AG20443 (cell line): ENCODE measurements at places on chromosomes 3 and 15.

GRCh38 chr3:187150599-187150998, 11.3 kb upstream of the RPL39L start:
- no peak for DNase-seq

DNA sequence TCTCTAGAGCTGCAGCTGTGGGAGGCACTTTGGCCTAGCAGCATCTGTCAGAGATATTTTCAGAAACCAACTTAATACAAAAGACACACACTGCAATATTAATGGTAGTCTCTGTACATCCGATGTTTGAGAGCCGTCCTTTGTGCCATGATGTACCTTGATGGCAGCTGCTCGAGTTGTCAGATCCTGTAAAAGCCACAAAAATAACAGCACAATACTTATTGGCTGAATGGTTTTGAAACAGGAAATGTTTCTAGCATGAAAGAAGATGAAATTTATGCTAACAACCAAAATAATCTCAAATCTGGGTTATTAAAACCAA, 445.5 kb upstream of the TBL1XR1 start:
- no peak for DNase-seq

DNA sequence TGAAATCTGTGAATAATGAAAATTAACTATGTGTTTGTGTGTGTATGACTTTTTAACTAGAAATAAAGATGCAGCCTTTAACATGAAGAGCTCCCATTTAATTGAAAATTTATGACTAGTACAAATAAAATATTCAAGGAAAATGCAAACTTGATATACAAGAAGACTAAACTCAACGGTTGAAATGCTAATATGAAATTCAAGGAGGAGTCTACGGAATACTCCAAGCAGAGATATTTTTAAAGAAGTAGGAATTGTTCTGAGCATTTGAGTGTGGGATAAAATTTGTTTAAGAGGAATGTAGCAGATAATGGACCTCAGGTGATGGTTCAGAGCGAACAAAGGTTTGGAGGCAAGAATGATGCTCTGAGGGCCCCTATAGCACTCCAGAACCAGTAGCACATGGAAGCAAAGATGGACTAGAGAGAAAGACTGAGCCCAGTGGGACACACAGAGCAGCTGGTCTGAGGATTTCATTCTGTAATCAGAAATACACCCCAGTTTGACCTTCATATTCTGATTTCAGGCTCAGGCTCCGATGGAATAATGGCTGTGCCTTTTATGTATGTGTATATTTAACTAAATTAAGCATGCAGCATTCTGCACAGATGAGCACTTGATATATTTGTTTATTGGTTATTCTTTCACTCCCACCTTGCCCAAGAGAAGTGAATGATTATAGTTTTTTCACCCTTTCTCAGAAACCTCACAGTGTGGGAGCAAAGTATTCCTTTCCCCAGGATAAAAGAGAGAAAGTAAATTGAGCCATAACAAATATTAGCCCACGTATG, 227.1 kb downstream of the ZPLD1 start:
- DNase-seq, result no peak

DNA sequence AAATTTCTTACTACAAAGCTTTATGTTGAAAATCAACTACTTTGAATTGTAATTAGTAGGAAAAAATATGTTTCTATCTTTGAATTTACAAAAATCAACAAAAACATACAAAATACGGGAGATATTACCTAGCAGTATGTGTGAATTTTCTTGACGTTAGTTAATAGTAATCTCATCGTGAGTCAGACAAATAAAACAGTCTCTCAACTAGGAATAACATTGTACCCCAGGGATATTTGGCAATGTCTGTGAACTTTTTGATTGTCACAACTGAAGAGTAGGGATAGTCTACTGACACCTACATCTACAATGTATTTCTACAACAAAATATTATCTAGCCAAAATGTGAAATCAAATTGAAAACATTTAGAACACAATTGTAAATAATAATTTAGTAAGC, 250.3 kb downstream of the POLQ start:
- DNase-seq, result no peak

DNA sequence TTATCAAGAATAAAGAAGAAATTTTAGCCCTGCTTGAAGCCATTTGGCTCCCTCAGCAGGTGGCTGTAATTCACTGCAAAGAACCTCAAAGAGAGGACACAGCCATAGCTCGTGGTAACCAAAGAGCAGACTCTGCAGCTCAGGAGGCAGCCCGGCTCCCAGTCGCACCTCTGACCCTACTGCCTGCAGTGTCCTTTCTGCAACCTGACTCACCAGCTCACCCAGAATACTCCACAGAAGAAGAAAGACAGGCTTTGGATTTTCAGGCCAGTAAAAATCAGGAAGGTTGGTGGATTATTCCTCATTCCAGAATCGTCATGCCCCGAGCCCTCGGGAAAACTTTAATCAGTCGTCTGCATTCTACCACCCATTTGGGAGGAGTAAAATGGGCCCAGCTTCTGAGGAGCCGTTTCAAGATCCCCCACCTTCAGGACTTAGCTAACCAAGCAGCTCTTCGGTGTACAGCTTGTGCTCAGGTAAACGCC, 38.6 kb downstream of the ZBTB11 start:
- DNase-seq, result no peak

GRCh38 chr3:84958495-84959469, at the start of gene CADM2:
CADM2 (plus strand) TSS chr3:84958989.
- peak; percentile 97 for DNase-seq

DNA sequence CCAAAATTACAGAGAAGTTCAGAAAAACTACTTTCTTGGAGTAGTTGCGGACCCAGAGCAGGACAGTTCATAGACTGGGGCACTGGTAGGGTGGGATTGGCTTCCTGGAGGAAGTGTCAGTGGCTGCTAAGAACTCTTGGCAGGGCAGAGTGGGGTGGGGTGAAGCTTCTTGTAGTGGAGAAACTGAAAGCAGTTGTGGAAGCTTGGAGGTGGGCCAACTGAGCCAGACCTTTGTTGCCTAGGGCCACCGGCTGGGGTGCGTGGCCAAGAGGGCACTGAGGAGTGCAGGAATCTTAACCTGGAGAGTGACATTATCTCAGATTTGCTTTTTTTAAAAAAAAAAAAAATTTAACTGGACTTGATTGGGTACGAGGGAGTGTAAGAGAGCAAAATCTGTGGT, 3.1 kb downstream of the KAT2B start:
- DNase-seq, result peak; percentile 57

GRCh38 chr3:178270838-178271237, 265.4 kb upstream of the KCNMB2 start:
- no peak for DNase-seq

- no peak for DNase-seq
Measured at GRCh38 chr3:47047673-47048072, 68.2 kb downstream of the NBEAL2 start.

GRCh38 chr3:89474333-89475130, 367.1 kb downstream of the EPHA3 start:
- no peak for DNase-seq

GRCh38 chr15:34366271-34367065, 528 bp downstream of the LPCAT4 start:
- peak; percentile 50 for DNase-seq

- no peak for DNase-seq
Measured at GRCh38 chr3:71707595-71707994, 17.6 kb downstream of the EIF4E3 start.

DNA sequence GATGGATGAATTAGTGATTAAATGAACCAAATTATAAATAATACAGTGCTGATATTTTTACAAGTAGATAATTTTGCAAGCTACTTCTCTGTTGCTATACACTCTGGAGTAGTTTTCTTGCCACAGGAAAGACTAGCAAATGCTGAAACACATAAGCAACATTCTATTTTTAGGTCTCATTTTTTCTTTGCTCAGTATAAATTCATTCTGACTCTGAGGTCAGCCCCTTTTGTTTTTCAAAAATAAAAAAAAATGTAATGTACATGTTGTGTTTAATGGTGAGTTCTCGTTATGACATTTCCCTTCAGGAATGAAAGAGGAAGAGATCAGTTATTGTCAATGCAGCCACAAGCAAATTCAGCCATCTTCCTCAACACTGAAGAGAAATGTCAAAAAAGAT, 24.9 kb downstream of the GJD2 start:
- no peak for DNase-seq

DNA sequence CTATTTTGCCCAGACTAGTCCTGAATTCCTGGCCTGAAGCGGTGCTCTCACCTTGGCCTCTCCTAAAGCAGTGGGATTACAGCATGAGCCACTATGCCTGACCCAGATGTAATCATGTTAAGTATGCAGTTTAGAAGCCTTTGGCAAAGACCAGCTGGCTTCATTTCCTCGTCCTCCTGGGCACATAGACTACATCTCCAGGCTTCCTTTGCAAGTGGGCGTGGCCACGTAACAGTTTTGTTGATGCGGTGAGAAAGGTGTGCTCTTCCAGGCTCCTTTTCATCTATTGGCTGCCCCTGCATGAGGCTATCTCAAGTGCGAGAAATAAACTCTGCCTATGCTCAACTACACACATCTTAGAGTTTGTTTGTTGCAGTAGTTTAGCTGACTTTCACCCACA, 13.0 kb downstream of the SV2B start:
- no peak for DNase-seq

GRCh38 chr3:102057781-102058421, 208.6 kb downstream of the NFKBIZ start:
- DNase-seq, result no peak

- DNase-seq, result no peak
Measured at GRCh38 chr3:156661155-156661554, 13.2 kb upstream of the TIPARP start.

- no peak for DNase-seq
Measured at GRCh38 chr15:77503240-77503639, 82.6 kb downstream of the HMG20A start.

GRCh38 chr3:37291275-37291700, 116.9 kb upstream of the LRRFIP2 start:
- peak; percentile 55 for DNase-seq

GRCh38 chr15:43270113-43270665, 3.5 kb upstream of the TGM5 start:
- no peak for DNase-seq

DNA sequence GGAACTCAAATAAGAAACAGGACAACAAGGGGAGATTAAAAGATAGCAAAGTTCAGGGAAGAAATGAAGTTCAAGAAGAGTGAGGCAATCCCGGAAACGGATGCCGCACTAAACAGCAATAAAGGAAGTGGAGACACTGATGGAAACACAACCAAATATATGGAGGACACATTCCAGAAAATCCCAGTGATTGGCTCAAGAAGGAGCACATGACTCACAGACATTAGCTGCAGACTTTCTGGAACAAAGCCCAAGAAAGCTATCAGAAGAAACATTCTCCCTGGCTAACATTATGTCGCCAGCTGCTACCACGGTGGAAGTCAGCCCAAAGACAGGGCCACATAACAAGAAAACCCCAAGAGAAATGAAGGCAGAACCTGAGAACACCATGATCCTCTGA, 18.1 kb upstream of the VGLL4 start:
- DNase-seq, result peak; percentile 44

DNA sequence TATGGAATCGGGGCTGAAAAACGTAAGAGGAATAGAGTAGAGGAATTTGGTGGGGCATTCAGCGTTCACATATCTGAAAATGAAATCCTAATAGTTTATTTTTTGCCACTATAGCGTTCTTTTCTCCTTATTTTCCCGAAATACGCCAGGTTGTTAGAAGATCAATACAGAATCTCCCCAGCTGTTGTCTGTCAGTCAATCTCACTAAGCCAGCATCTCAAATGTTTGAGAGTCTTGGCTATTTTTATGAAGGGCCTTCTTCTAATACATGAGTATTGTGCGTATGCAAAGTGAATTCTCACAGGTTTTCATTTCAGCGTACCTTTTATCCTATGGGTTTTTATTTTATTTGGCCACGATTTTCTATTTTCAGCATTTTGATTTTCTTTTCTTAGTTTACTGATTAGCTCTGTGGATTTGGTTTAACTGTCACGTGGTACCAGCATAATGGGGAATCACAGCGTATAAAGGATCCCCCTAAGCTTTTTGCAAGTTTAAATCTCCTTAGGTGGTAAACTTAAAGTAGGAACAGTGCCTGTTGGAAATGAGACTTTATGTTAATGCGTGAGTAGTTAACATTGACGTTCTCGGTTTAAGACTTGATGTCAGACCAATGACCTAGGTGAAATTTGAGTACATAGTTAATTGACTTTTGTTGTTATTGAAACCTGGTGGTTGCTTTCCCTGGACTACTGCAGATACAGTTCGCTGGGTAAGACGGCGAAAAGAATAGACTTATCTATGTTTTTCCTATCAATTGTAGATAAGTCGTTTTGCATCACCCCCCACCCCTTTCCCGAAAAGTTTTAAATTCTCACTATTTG, 1.3 kb downstream of the FXR1 start:
- DNase-seq, result peak; percentile 19

GRCh38 chr3:41320953-41321641, 121.8 kb downstream of the CTNNB1 start:
- DNase-seq, result no peak

DNA sequence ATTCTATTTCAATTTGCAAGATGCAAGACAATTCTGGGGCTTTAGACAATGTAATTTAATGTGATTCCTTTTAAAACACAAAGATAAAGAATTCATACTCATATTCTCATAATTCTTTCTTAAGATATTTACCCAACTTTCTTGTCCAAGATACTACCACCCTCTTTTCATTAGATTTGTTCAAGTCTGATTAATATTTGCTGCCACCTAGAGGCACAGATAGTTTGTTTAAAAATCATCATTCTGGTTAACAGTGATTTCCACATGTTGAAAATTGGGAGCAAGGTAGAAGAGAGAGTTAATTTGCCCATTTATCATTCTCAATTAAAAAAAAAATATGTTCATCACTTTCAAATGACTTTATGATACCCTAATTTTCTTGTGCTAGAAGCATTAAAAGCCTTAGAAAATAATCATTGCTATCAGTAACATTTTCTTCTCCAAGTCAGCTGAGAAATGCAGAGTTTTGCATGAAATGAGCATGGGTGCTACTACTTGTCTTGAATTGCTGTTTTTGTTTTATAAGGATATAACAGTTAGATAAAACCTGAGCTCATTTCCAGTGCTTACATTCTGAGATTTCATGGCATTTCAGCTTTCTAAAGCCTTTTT, 11.6 kb downstream of the TAMM41 start:
- DNase-seq, result peak; percentile 46

GRCh38 chr3:48155122-48155521, 33.1 kb downstream of the CDC25A start:
- peak; percentile 64 for DNase-seq

- no peak for DNase-seq
Measured at GRCh38 chr3:12356996-12357395, 68.1 kb downstream of the PPARG start.

GRCh38 chr15:41567862-41568261, 8.8 kb downstream of the TYRO3 start:
- no peak for DNase-seq

- no peak for DNase-seq
Measured at GRCh38 chr3:105915524-105915923, 46.7 kb upstream of the CBLB start.

GRCh38 chr15:23035964-23036566, 3.3 kb downstream of the TUBGCP5 start:
- peak; percentile 74 for DNase-seq

GRCh38 chr3:56977561-56977889, 82.9 kb upstream of the SPATA12 start:
- no peak for DNase-seq

GRCh38 chr3:101879102-101879501, 29.8 kb downstream of the NFKBIZ start:
- no peak for DNase-seq

- no peak for DNase-seq
Measured at GRCh38 chr3:141080431-141080830, 29.3 kb downstream of the SPSB4 start.
